ENCODE measurements at places on chromosomes 1 and 21. TPM values are rescaled to one million over a fixed set of nuclear protein-coding genes. Genes with fewer than 3 reads are reported as not detected.

GRCh38 chr1:203818399-203818798, 23.0 kb downstream of the ZBED6 start:
- no peak for DNase-seq

DNA sequence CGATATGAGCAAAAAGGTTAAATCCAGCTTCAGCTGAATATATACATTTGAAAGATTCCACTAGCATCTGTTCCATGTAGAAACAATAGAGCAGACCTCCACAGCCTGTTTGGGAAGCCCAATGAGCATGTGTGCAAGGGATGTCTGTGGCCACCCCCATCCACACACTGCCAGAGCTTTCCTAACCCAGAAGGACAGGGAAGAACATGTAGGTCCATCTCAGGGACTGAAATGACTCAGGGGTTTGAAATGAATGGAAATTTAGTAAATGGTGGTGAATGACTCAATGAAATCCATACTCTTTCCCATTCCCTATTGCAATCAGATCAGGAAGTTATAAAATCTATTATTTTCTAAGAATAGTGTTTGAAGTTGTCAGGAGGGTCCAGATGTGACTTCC, 397.2 kb downstream of the DUSP10 start:
- DNase-seq, result no peak

- DNase-seq, result no peak
Observed at GRCh38 chr1:224616756-224617409, 766 bp downstream of the CNIH3 start.

GRCh38 chr1:243748227-243748626, 101.8 kb downstream of the AKT3 start:
- DNase-seq, result no peak

DNA sequence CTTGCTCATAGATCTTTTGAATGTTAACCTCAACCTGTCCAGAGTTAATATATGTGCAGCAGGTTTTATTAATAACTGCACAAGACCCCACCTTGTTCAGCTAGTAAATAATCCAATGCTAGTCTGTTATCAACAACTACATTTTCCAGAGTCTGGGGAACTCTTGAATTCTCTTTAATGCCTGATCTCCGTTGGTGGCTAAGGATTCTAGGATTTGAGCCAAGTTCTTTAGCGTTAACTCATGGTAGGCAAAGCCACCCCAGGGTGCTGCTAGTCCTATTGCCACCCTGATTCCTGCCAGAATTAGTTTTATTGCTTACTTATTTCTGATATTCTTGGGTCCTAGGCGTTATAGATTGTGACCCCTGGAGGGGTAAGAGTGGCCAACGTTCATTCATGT, 12.8 kb downstream of the BACE2 start:
- no peak for DNase-seq

- no peak for DNase-seq
Observed at GRCh38 chr1:192903142-192903541, 94.3 kb downstream of the RGS2 start.

DNA sequence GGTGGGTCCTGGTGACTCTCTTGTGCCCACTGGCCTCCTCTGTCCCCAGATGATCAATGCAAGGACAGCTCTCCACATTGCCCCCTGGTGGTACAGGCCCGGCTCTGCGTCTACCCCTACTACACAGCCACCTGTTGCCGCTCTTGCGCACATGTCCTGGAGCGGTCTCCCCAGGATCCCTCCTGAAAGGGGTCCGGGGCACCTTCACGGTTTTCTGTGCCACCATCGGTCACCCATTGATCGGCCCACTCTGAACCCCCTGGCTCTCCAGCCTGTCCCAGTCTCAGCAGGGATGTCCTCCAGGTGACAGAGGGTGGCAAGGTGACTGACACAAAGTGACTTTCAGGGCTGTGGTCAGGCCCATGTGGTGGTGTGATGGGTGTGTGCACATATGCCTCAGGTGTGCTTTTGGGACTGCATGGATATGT, 10.8 kb downstream of the ADAMTSL4 start:
- no peak for DNase-seq

KRTAP20-1 gene
- polyA plus RNA-seq, result not detected

MARK1 gene
- polyA plus RNA-seq, result 10.5 TPM

KCNC4 gene
- 5.5 TPM for polyA plus RNA-seq

INPP5B gene
- 19.2 TPM for polyA plus RNA-seq

TNFAIP8L2 gene
- polyA plus RNA-seq, result 1.8 TPM

CNTN2 gene
- polyA plus RNA-seq, result 1.6 TPM
